Lung (tissue), 17 donors: ENCODE measurements at places on chromosomes 11 and 22. TPM values are rescaled to one million over a fixed set of nuclear protein-coding genes. Genes with fewer than 3 reads are reported as not detected.

DNA sequence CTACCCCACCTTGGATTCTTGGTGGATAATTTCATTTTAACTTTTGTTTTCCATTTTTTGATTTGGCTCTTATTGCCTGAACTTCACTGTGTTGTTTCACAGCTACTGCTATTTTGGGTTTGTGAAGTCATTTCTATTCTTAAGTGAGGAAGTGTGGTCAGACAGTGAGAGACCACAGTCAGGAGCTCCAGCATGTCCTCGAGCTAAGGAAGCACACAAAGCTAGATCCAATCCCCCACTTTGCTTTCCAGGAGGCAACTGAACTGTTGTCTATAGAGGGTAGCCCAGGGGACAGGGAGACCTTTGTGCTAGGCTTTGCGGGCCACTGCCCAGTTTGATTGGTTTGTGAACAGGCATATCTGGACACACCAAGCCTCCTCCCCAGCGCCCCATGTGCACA lies 251.8 kb upstream of the KIRREL3 start:
- DNase-seq, result peak; percentile 13

DNA sequence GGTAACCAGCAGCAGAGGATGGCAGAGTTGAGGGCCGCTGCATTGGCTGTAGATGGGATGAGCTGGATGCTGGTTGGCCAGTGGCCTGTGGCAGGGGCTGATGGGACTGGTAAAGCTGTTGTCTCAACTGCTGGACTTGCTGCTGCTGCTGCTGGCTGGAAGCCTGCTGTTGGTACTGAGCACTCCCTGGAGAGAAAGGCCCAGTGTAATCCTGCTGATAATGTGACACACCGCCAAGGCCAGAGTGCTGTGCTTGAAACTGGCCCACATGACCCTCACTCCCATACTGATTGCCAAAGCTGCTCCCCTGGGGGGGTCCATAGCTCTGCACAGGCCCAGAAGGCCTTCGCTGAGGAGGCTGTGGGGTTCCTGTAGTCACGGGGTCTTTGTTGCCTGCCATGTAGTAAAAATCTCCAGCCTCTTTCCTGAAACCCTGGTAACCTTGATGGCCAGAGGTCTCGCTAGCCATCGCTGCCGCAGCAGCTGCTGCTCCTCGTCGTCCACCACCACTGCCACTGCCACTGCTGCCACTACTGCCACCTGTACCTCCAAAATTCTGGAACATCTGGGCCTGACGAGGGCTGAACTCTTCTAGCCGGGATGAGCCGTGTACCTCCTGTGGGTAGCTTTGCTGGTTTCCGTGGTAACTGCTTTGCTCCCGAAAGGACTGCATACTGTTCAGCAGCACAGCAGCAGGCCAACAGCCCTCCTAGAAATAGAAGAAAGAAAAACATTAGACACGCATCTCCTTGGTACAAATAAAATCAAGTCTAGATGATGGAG lies 55.6 kb downstream of the TCF20 start:
- no peak for DNase-seq

GRCh38 chr11:73379189-73379880 lies 3.1 kb downstream of the RELT start:
- DNase-seq, result no peak

DNA sequence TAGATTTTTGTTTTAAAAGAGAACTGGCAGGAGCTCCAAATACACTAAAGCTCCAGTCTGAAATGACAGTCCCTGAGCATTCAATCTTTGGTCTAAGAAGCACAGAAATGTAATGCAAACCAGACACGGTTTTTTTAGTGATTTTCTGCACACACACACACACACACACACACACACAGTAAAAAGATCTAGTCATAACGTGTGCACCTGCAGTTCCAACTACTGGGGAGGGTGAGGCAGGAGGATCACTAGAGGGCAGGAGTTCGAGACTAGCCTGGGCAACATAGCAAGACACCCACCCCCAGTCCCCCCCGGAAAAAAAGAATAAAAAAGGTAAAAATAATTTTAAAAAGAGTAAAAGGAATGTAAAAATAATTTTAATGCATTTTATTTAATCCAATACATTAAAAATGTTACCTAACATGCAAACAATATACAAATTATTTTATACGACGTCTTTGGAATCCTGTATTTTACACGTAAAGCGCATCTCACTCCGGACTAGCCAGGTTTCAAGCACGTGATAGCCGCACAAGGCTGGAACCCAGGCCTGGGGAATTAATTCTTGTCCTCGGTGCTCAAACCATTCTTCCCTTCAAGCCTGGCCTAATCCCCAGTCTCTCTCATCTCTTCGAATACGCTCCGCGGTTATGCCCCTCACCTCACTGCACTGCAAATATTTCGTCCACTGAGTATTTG lies 762 bp upstream of the TBC1D22A start:
- DNase-seq, result no peak

DNA sequence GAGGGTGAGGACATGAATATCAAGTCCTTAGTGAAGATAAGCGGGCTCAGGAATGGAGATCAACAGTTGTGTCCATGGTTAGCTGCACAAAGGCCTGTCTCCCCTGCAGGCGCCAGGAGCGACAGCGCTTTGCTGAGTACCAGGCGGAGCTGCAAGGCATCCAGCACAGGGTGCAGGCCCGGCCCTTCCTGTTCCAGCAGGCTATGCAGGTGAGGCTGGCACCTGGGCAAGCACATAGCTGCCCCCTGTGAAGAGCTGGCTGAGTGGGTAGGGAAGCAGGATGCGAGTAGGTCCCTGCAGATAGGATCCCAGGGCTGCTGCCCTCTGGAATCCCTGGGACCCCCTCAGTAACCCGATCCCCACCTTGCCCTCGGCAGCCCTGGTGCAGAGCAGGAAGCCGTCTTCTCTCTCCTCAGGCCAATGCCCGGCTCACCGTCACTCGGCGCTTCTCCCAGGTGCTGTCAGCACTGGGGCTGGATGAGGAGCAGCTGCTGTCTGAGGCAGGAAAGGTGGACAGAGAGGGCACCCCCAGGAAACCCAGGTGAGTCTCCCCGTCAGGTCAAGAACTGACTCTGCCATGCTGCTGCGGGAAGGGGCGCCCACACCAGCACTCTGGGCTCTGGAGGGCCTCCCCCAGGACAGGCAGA lies 2.6 kb upstream of the SART1 start:
- DNase-seq, result no peak

DNA sequence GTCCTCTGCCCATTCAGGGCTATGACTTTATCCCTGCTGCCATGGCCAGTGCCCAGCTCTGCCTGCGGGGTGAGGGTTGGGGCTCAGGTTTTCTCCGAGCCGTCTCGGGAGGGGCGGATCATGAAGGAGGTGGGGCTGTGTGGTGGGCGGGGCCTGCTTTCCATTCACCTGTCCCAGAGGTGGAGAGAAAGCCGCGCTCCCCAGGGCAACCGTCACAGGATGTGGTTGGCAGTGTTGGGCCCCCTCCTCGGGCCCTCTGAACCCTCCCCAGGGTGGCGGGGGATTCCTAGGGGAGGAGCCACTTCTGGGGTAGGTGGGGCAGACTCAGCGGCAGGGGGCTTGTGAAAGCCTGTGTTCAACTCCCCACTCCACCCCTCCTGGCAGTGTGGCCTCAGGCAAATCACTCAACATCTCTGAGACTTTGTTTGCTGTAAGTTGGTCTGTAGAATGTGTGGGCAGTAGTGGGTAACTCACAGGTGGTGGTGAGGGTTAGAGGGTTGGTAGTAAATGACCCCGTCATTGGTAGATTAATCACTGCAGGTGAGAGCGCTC lies 50.3 kb downstream of the CD6 start:
- DNase-seq, result no peak

SLC43A3 gene
- 148 TPM for total RNA-seq

FAM83F gene
- 3.0 TPM for total RNA-seq

DERL3 gene
- total RNA-seq, result 6.1 TPM

PDGFB gene
- total RNA-seq, result 19.7 TPM
